ENCODE measurements at places on chromosomes 2 and 18. TPM values are rescaled to one million over a fixed set of nuclear protein-coding genes. Genes with fewer than 3 reads are reported as not detected.

FAM110C gene
- 24.6 TPM for total RNA-seq

CLASP1 gene
- total RNA-seq: 32.3 TPM

CIB4 gene
- total RNA-seq: not detected

- no peak for DNase-seq
Measured at GRCh38 chr2:43977677-43978375, 18.0 kb downstream of the LRPPRC start.

EFR3B gene
- 1.7 TPM for total RNA-seq

GRCh38 chr18:8658858-8659485 is 46.4 kb upstream of the MTCL1 start:
- no peak for DNase-seq

KRTCAP3 gene
- 91.8 TPM for total RNA-seq

RSAD2 gene
- total RNA-seq: 0.72 TPM

PRSS56 gene
- total RNA-seq: not detected

CD226 gene
- total RNA-seq: 1.1 TPM

GALNT13 gene
- total RNA-seq: 0.07 TPM

Measured in colonic mucosa (tissue), 4 donors.